ENCODE measurements at places on chromosomes 6 and 20.
A peak's percentile ranks its signal among the peaks of the same experiment; 100 is the strongest.

DNA sequence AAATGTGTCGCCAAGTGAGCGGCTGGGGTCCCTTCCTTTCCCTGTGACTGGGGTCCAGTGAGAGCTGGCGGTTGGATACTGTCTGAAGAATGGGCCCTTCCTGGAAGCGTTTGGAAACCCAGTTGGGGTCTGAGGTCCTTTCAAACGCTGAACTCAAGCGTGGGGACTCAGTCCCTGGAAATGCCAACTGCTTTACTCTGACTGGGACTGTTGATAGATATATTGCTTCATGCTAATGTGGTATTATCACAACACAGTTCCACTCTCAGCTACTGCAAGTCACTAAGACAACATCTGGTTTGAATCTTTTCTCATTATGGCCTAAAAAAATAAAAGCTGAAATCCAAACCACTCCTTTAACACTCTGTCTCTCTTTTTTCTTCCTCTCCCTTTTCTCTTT, 23.7 kb upstream of the PSMF1 start:
- no peak for DNase-seq

GRCh38 chr20:63071541-63072181, 64.9 kb upstream of the BHLHE23 start:
- peak; percentile 18 for DNase-seq

GRCh38 chr6:81606965-81607381, 145.5 kb downstream of the TENT5A start:
- no peak for DNase-seq

GRCh38 chr20:24785141-24786110, 163.6 kb upstream of the CST7 start:
- DNase-seq: no peak

DNA sequence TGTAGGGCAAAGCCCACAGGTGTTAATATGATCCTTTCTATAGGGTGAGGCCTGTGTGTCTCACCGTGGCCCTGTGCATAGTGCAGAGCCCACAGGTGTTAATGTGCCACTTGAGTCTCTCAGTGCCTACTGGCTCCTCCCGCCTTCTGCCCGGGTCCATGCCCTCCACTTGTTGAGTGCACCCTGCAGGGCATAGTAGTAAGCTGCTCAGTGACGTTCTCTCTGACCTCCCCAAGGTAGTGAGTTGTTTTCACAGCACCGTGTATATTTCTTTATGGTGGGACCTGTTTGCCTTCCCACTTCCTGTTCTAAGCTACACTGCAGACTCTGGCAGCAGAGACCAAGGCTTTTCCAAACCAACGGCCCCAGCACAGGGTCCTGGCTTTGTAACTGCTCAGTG, 64.5 kb upstream of the SLC22A1 start:
- DNase-seq: no peak

GRCh38 chr20:57325632-57326356, 3.8 kb upstream of the SPO11 start:
- DNase-seq: no peak

DNA sequence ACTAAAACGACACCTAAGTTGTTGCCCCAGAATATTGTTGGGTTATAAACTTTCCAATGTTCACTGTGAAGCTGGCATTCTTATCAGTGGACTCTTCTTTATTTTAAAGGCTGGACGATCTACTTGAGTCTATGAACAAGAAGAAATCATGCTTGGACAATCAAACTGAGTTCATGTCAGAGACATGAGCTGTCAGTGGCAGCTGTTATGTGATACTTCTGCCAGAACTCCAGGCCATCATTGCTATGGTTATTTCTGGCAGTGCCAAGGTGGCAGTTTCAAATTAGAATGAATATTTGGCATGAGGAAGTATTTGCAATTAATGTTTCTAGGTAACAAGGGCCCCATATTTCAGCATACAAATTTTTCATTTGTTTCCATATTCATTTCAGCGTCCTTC, 417.3 kb downstream of the LMBRD1 start:
- DNase-seq: no peak

- DNase-seq: no peak
Measured at GRCh38 chr20:23683281-23683680, 5.6 kb downstream of the CST4 start.

- peak; percentile 22 for DNase-seq
Measured at GRCh38 chr6:30885999-30886896, 1.9 kb downstream of the DDR1 start.

DNA sequence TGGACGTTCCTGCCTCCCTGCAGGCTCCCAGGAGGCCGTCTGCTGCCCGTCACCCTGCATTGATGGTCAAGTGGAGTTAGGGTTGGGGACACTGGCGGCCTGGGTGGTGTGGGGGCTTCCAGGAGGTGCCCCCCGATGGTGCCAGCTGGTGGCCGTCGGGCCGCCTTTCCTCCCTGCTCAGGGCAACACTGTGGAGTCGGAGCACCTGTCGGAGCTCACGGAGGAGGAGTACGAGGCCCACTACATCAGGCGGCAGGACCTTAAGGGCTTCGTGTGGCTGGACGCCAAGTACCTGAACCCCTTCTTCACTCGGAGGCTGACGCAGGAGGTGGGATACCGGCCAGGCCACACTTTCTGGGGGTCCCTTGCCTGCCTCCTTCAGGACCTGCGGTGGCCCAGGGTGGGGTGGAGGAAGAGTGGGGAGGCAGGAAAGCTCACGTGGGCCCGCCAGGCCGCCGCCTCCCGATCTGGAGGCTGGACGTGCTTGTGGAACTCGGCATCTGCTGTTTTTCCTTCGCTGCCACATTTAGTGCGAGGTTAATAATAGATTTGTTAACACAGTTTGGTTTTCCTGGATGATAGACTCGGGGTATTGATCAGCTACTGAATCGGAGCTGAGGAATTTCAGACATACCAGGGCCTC, 28.6 kb downstream of the SPATA2 start:
- no peak for DNase-seq

DNA sequence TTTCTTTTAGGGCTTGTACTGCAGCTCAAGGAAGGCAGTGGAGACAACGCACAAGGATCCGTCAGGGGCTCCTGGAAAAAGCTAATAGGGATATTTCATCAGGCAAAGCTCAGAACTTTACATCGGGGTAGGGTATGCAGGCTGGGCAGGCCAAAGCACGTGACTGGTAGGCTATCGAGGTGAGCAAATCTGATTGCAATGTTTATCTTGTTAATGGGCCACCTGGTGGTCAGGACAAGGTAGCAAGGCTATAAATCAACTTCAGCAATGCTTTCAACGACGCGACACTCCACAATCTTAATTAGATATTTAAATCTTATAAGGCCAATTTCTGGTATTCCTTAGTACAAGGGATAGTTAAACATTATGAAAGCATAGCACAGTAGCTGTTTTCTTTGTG, 1302.8 kb upstream of the EYS start:
- DNase-seq: no peak

DNA sequence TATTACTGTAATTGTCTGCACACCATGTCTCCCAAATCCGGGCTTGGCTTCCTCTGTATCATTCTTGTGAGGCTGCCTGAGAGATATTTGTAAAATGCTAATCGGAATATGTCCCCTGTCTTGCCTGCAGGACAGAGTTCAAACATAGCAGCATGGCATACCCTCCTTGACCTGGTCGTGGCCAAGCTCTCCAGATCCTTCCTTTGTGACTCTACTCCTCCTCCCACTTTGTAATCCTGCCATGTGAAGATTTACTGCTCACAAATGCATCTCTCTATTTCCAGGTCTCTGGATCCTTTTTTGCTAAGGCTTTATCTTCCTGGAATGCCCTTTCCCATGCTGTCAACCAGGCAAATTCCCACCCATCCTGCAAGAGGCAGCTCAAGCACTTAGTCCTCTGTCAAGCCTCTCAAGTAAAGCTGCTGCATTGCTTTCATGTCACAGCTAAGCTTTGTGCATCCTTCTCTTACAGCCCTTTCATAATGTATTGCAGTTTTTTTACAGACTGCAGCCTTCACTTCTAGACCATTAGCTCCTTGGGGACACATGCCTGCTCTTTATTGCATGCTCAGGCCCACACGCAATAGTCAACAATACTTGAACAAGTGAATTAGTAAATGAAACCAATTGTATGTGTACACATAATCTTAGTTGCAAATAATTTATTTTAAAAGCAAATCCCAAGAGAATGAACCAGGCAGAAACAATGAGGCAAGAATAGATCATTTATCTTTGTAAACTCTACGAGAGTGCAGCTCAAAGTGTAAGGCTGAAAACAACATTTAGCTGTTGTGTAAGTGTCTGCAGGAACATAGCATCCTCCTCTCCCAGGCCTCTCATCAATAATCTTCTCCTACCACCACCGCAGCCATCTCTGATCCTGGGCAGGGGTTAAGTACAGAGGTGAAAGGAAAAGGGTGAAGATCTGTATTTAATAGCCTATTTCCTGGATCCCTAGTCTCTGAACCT, 45.8 kb downstream of the HIVEP2 start:
- no peak for DNase-seq

GRCh38 chr6:41630069-41630468, 8.2 kb upstream of the MDFI start:
- DNase-seq: no peak

- no peak for DNase-seq
Measured at GRCh38 chr6:103367212-103367611, 1492.5 kb downstream of the HACE1 start.

- DNase-seq: no peak
Measured at GRCh38 chr6:132919045-132919860, 104.9 kb downstream of the RPS12 start.

- DNase-seq: no peak
Measured at GRCh38 chr20:19016140-19016497, 196.3 kb upstream of the SLC24A3 start.

- no peak for DNase-seq
Measured at GRCh38 chr20:24455081-24455480, 14.3 kb upstream of the SYNDIG1 start.
